Activated T-cell treated with anti-CD3 and anti-CD28 coated beads, Interleukin-2, amount 50 U/mL, for 4 hours (primary cell): ENCODE measurements at places on chromosomes 1 and 21.
A peak's percentile ranks its signal among the peaks of the same experiment; 100 is the strongest.

DNA sequence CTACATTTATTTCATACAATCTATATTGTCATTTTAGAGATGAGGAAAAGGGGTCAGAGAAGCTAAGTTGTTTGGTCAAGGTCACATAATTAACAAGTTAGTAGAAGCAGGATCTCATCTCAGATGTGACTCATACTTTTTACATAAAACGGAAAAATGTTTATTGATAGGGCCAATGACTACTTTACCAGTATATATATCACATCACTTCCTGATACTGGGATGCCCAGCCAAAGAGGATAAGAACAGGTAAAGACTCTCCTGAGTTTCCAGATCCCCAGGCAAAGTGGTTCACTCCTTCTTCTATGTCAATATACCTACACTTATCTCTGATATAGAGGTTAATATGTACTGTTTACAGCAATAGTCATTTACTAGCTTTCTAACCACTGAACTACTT, 21.0 kb downstream of the YIPF1 start:
- no peak for DNase-seq

GRCh38 chr1:28503117-28503516, 2.7 kb upstream of the RCC1 start:
- DNase-seq = no peak

DNA sequence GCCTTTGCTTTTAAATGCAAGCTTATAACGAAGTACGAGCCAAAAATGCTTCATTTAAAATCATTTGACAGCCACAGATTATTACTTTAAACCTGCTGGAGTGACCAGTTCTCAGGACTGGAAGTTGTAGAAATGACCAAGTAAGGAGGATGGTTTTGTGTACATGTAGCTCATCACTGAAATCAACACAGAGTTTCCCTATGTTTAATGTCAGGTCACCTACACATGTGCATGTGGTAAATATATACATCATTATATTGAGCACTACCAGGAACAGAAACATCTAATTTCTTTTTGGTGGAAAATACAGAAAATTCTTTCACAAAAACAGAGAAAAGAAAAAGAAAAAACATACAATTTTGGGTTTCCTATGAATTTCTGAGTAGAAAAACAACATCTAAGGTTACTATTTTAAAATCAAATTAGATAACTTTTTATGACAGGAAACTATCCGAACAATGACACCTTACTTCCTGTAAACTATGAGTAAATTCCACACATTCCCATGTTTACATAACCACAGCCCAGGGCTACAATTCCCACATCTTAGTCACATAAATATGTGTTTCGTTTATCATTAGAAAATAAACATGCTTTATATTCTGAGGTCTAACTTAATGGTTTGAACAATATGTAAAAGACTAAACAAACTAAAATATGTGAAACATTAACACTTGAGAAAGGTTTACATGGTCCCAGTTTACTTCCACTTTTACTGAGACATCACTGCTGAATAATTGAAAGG, 73.6 kb downstream of the ZNF281 start:
- no peak for DNase-seq

DNA sequence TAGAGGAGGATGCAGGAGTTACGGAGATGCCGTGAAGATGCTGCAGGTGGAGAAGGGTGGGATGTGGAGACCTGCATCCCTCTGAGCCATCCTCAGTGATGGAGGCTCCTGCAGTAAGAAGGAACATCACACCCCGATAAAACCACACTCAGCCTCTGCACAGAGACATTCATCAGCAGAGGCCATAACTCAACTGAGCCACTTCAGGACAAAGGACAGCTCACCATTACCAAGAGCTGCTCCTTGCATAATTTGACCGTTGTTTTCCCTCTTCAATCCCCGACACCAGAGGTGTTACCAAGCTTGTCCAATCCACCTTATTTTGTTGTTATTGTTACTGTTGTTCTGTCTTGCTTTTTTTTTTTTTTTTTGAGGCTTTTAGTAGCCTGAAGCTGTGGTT, 543.9 kb downstream of the AJAP1 start:
- no peak for DNase-seq

DNA sequence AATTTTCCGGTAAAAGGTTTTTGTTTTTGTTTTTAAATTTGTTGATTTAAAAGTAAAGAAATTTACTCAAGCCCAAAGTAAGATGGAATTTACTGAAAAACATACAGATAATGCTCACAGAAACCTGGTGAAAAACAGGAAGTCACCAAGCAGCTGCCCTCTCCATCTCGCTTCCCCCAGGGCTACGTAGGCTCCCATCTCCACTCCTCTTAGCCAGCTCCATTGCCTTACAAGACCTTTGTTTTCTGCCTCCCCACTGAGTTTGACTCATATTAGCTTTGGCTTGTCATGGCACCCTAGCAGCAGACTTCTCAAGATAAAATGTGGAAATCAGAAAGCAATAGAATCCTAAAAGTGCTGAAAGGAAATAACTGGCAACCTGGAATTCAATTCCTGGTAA, 57.9 kb downstream of the PHTF1 start:
- no peak for DNase-seq

GRCh38 chr1:104574620-104575019, 824.9 kb downstream of the AMY1C start:
- no peak for DNase-seq

GRCh38 chr1:18192182-18192581, 84.6 kb downstream of the IGSF21 start:
- DNase-seq = no peak

DNA sequence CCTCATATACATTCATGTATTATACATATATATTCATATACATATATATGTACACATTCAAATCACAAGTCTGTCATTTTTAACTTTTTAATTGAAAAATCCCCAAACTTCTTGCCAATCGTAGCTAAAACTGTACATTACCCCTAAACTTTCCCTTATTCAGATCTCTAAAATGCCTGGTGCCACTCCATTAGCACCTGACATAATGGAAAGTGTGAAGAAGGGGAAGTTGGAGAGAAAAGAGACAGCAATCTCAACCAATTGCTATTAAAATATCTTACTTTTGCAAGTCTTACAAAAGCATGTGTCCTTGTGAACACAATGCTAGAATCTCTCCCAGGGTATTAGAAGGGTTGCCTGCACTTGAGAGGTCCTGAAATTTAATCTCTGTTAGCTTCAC, 22.7 kb upstream of the PRKACB start:
- DNase-seq = no peak

DNA sequence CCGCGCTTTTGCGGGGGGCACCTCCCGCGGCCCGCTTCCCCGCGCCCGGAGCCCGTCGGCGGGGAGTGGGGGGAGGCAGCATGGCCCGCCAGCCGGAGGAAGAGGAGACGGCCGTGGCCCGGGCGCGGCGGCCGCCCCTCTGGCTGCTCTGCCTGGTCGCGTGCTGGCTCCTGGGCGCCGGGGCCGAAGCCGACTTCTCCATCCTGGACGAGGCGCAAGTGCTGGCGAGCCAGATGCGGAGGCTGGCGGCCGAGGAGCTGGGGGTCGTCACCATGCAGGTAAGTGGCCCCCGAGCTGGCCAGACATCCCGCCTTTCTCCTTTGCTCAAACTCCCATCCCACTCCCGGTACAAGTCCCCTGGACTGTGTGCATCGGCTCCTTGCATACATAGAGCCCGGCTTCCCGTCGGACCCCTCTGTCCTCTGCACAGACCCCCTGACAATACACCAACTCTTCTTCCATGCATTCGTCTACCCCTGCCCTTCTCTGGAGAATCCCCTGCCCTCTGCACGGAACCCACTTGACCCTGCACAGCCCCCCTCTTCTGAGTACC, 812 bp downstream of the CACHD1 start:
- peak; percentile 5 for DNase-seq

- DNase-seq = no peak
Observed at GRCh38 chr1:23964235-23964668, 4.6 kb downstream of the PNRC2 start.

GRCh38 chr1:5670590-5671350, 321.5 kb downstream of the NPHP4 start:
- no peak for DNase-seq

- no peak for DNase-seq
Observed at GRCh38 chr1:22207511-22208267, 64.8 kb upstream of the WNT4 start.

DNA sequence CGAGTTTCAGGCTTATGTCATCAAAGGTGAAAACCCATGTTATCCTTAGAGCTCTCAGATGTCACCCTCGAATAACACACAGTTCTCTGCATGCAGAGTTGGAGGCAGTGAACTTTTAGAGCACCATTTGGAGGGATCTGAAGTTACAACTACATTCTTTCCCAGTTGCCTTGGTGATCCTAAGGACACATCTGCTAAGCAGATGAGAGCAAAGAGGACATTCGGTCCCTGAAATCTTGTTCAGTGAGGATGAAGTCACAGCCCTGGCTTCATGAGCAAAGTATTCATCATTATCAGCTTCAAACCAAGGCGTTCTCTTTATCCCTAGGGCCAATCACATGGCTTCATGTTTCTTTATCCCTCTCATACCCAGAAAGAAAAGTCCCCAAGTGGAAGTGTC, 23.1 kb upstream of the MCOLN2 start:
- no peak for DNase-seq

DNA sequence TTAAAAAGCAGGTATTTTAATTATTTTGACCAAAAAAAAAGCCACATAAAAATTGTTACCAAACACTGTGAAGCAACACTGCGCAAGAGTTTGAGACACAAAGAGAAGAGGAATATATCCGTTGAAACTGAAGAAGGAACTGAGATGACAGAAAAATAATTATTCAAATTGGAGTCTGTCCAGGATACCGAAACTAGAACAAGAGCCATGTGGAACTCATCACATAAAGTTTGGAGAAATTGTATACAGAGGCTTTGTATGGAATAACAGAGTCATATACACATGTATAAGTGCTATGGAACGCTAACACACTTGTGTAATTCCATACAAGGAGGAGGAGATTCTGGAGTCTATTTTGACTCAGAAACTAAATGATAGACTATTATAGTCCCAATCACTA, 675.1 kb upstream of the ADGRL2 start:
- no peak for DNase-seq

DNA sequence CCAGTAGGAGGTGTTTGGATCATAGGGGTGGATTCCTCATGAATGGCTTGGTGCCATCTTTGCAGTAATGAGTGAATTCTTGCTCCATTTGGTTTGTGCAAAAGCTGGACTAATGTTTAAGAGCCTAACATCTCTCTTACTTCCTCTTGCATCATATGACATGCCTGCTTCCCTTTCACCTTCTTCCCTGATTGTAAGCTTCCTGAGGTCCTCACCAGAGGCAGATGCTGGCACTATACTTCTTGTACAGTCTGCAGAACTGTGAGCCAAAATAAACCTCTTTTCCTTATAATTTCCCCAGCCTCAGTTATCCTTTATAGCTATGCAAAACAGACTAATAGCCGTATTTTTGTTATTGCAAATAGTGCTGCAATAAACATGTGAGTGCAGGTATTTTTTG, 8.1 kb downstream of the PRSS38 start:
- no peak for DNase-seq

- no peak for DNase-seq
Observed at GRCh38 chr1:219461981-219462400, 150.9 kb downstream of the ZC3H11B start.

DNA sequence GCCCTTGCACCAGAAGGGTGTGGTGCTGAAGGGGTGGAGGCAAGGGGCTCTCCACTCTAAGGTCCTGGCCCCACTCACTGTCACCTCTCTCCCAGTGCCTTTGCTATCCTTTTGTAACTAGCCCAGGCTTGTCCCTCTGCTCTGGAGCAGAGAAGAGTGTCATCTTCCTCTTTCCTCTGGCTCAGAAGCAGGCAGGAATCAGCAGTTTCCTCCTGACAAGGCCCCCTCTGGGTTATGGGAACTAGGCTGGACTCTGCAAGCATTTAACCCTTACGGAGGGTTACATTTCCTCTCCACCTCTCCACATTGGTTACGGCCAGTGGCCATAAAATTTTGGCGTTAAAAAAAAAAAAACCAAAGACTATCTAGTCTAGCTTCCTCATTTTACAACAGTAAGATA, 30.4 kb downstream of the PLXNA2 start:
- DNase-seq = no peak

DNA sequence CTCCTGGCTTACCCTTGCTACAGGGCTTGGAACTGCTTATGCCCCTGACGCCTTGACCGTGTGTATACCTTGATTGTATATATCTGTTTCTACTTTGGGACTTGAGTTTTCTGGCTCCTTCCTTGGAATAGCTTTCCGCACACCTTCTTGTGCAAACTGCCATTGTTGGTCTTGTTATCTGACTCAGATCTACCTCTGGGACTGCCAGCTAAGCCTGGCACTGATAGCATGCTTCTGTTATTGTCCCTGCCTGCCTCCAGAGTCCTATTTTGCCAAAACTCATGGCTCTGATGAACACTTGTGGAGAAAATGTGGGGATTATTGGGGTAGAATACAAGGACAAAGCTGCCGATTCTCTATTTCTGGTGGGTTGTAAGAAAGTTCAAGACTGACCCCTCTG, 15.4 kb downstream of the FMOD start:
- DNase-seq = no peak

- no peak for DNase-seq
Observed at GRCh38 chr21:44349847-44350772, 3.3 kb upstream of the TRPM2 start.

GRCh38 chr1:111593403-111594305, 25.9 kb upstream of the RAP1A start:
- no peak for DNase-seq

- DNase-seq = no peak
Observed at GRCh38 chr1:228830185-228830953, 95.1 kb downstream of the RHOU start.

DNA sequence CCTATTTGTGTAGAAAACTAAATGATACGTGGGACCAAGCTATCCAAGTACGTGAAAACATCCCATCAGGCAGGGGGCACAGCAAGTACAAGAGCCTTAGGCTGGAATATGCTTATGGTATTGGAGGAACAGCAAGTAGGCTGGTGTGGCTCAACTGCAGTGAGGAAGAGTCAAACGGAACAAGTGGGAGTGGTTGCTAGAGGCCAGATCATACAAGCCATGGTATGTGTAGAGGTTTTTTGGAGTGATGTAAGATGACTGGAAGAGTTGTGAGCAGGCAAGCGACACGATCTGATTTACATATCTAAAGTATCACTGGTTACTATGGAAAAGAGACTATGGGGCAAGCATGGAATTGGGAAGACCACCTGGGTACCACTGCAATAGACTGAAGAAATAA, 27.8 kb downstream of the ELK4 start:
- DNase-seq = no peak

DNA sequence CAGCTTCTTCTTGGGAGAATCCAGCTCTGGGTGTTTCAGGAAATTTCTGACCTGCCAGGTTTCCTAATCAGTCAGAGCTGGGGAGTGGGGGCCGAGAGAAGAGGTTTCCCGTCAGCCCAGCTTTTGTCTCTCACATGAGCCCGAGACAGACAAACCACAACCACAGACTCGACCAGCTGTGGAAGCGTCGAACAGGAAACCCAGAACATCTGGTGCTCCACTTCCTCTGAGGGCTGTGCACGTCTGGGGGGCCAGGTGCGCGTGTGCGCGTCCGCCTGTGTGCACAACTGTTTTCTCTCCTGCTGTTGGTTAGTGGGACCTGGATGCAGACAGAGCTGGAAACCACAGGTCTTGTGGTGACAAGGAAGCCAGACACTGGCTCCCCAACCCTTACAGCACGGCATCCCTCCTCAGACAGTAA, 113.0 kb upstream of the SLC25A33 start:
- peak; percentile 54 for DNase-seq

GRCh38 chr1:72557446-72558049, 275.2 kb upstream of the NEGR1 start:
- no peak for DNase-seq

GRCh38 chr1:228337711-228338520, 68.7 kb downstream of the TRIM11 start:
- no peak for DNase-seq

GRCh38 chr1:245179706-245180105, 24.9 kb downstream of the KIF26B start:
- no peak for DNase-seq

GRCh38 chr1:229554886-229555621, 3.5 kb downstream of the ABCB10 start:
- DNase-seq = no peak
